ENCODE measurements at places on chromosomes 2 and 18.
A peak's percentile ranks its signal among the peaks of the same experiment; 100 is the strongest.

DNA sequence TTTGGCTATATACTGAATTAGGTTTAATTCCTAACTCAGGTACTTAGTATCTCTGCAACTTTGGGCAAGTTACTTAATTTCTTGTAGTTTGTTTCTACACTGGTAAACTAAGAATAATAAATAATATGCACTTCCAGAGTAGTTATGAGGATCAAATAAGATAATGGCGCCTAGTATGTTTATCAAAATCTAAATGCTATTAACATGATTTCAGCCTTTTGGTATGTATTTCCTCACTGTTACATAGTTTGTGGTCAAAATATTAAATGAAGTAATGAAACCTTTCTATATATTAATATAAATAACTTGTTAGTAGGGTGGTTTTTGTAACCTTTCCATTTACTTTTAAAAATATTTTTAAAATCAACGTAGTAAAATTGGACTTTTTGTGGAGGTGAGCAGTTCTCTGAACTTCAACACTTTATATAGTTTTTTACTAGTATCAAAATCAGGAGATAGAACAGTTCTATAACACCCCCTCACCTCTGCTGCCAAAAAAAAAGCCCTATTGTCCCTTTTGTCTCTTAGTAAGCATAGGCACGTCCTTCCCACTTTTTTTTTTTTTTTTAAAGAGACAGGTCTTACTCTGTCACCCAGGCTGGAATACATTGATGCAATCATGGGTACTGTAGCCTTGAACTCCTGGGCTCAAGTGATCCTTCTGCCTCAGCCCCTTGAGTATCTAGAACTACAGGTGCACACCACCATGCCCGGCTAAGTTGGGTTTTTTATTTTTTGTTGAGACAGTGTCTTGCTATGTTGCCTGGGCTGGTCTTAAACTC is 44.8 kb downstream of the RAB3GAP1 start:
- DNase-seq, result no peak

DNA sequence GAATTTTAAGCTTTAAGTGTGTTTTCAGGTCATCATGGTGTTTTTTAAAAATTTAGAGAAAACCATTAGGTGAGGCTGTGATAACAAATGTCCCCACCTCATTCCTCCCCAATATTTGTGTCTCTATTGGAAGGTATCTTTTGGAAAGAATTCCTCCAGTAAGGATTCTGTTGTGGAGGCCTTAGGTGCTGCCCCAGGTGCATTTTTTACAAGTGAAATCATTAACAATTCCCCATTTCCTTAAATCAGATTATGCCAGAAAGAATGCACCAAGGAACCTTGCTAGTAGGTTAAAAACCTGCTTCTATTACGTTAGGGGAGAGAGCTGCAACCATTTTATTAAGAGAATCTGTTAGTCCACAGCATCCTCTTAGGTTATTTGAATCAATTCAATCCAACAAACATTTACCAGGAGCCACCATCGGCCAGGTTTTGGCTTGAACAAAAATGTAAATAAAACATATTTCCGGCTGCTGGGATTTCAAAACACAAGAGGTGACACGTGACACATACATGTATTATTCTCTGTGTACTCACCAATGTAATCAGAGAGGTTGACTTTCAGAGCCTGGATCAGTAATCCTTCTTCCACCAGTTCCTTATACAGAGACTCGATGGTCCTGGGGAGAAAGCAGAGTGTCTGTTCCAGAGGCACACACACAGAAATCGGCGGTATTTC is 112.5 kb upstream of the ASB18 start:
- no peak for DNase-seq

GRCh38 chr2:48398285-48399002 is 131.5 kb upstream of the STON1 start:
- DNase-seq, result peak; percentile 9

DNA sequence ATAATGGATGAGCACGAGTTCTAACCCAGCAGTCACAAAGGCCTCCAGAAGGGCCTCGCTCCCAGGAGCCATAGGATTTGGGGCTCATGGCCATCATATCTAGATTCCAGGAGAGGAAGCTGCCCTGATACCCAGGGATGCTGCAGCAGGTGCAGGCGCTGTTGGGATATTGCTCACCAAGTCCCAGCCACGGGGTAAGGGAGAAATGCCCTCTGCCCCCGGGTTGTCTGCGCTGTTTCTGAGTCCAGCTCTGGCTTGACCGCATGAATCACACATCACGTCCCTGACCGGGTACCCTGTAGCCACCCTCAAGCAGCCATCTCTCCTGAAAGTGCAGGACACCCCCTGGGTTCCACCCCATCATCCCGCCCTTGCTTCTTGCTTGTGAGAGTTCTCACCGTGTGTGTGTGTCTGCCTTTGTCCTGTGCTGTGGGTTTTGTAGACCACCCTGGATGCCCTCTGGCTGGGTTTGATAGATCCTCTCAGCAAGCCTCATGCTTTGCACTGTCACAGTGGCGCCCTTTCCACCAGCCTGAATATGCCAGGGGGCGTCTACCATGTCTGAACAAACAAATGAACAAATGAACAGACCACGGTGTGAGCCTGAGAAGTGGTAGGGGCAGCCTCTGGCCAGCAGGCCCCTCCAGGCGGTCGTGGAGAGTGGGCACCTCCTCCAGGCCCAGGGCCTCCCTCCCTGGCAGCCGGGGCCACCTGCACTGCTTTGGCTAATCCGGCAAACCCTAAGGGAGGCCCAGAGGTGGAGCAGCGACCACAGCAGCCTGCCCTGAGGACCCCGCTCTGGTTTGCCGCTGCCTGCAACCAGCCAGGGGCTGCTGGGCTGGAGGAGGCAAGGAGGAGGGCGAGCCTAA is 32.1 kb downstream of the ADRA2B start:
- no peak for DNase-seq

- no peak for DNase-seq
These were observed 201.4 kb downstream of the NYAP2 start for GRCh38 chr2:225600865-225601264.

GRCh38 chr2:10977003-10977402 is 65.3 kb downstream of the KCNF1 start:
- DNase-seq, result peak; percentile 7

- DNase-seq, result no peak
These were observed 42.5 kb downstream of the MAP4K3 start for GRCh38 chr2:39394516-39394961.

- no peak for DNase-seq
These were observed 33.8 kb upstream of the CYP1B1 start for GRCh38 chr2:38109732-38110181.

- DNase-seq, result no peak
These were observed 63.0 kb upstream of the CCBE1 start for GRCh38 chr18:59760212-59760611.

DNA sequence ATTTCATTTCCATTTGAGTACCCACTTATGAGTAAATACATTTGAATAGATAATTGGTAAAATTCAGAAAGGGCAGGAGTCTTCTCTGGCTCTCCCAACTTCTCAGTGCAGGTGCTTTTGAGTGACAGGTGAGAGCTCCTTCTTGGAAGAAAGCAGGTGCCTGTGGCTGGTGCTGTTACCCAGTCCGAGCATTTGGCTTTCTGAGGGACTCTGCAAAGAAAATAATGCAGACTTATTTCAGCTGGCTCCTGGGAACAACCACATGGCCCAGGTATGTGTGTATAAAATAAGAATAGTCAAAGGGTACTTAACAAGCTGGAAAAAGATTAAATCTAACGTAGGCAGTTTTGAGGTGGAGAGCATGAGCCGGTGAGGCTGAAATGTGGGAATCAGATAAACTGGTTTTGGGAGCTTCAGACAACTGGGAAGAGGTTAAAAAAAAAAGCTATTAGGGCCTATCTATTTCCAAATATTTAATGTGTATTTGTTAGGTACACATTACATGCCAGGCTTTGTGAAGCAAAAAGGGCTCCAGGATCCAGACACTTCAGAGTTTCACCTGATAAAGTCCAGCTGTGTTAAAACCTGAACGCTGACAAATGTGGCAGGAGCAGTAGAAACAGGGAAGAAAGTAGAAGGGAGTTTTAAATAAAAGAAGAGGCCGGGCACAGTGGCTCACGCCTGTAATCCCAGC is 20.6 kb downstream of the ZNF236 start:
- DNase-seq, result no peak

- peak; percentile 25 for DNase-seq
These were observed 159.9 kb downstream of the CTIF start for GRCh38 chr18:48698707-48699106.

GRCh38 chr2:72114693-72115051 is 33.0 kb downstream of the CYP26B1 start:
- DNase-seq, result no peak

Measured in inflammatory macrophage treated with lipopolysaccharide for 4 hours (primary cell).